ENCODE measurements at places on chromosomes 1 and 21.

- DNase-seq, result no peak
Measured at GRCh38 chr1:165078391-165078790, 278.1 kb downstream of the LMX1A start.

DNA sequence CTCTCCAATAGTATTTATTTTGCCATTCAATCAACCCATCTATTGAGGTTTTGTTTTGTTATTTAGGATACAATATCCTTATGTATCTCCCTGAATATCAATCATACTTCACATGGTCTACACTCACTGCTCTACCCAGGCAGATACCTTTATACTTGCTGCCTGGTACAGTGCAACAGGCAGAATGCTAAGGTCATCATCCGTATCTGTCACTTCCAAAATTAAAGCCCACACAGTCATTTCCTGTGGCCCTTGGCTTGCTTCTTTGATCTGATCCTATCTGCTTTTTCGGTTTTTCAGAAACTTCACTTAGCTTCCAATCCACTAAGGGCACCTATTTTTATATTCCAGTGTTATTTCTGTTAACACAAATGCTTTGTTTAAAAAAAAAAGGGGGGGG lies 22.3 kb upstream of the ZZZ3 start:
- no peak for DNase-seq

DNA sequence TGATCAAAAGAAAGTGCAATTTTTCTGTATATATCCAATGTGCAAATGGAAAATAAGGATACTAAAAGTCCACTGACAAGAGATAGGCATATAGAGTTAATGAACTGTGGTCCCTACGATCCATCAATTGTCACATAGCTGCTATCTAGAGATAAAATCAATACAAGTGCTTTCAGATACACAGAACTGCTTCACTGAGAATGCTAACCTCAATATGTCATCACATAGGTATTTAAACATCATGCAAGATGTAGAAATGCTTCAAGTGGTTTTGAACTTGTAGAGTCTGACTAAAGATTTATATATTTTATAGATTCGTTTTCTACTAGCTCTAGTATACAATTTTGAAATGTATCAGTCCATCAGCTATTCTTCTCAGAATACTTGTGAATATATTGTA lies 1604.7 kb downstream of the PLA2G4A start:
- DNase-seq, result no peak

- no peak for DNase-seq
Measured at GRCh38 chr21:44972301-44972814, 32.5 kb downstream of the SLX9 start.

- DNase-seq, result no peak
Measured at GRCh38 chr1:213761845-213762407, 225.8 kb upstream of the PROX1 start.

DNA sequence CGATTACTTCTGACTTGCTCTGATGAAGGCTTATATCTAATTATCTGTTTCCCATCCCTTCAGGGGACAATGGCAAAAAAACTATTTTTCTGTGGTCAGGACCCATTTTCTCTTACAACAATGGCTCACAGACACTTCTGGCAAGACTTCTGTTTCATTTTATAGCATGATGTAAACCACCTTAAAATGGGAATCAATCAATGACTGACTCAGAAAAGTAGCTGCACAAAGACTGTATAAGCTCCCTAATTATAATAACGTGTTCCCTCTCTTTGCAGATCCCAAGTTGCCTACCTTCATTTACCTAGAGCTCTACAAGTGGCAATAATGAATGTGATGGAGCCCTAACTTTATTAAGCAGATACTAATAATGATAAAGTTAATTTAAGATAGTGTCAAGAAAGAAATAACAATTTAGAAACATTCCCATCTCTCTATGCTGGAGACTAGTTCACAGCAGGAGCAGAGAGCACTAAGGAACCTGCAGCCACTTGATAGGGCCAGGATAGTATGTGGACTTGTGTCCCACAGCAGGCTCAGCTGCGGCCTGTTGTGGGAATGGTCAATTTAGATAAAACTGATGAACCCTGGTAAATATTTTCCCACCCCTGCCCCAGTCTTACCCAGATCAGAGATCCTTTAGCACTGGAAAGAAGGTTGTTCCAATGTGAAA lies 538 bp downstream of the GBP2 start:
- DNase-seq, result no peak

GRCh38 chr21:46118316-46119143 lies 20.6 kb downstream of the COL6A2 start:
- no peak for DNase-seq

DNA sequence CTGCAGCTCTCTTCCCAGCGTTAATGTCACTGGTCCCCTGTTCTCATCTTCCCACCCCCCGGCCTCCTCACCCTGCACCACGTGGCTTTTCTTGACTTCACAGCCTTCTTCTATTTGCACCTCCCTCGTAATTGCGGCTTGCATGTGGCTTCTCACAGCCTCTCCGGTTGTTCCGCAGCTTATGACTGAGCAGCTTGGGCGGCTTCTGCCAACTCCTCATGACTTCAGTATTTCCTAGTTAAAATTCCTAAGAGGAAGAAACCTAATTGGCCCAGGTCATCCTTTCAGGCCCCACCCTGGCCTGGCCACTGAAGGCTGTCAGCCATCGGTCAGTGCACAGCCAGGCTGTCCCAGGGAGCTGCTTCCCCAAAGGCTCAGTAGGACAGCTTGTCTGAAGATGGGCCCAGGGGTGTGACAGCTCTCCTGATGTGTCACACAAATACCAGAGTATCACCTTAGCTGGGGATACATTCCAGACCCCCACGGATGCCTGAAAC lies 8.6 kb upstream of the RERE start:
- DNase-seq, result no peak

- DNase-seq, result no peak
Measured at GRCh38 chr1:40479156-40479555, 2.1 kb downstream of the ZFP69 start.

DNA sequence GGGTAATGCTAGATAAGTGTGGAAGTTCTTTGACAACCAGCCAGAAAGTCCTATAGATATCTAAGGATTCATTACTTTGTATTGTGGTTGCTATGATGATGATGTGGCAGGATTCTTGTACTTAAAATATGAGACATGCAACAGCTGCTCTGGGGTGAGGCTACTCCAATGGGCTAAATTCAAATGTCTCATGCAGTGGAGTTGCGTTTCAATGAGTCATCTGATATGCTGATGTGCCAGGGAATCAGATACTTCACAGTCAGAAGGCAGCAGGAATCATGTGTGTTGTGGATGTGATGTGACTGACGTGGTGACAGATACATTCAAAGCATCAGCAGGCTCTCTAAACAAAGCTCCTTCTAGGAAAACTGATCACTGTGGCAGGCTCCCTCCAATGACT lies 66.5 kb downstream of the TSEN15 start:
- DNase-seq, result no peak

DNA sequence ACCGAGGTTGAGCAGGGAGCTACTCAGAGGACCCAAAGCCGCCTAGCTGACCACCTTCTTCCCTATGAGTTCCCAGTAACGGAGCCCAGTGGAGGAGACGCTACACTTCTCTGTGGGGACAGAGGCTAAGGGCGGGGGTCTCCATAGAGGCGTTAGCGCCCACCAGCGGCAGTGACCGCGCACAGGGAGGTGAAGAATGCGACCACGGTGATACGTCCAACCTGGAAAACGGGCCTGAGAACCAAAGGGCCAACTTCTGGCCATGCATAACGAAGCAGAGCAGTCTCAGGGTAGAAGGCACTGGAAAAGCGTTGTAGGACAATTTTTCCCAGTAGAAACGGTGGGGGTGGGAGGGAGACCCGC lies 400 bp upstream of the COG2 start:
- DNase-seq, result no peak

- no peak for DNase-seq
Measured at GRCh38 chr1:220044678-220045355, 1.5 kb downstream of the EPRS1 start.

- DNase-seq, result no peak
Measured at GRCh38 chr1:154758346-154758745, 111.7 kb downstream of the KCNN3 start.

- DNase-seq, result no peak
Measured at GRCh38 chr1:100250807-100251206, 1.2 kb upstream of the DBT start.

All from GOT3 (cell line).